Right renal cortex interstitium (tissue), 3 donors: ENCODE measurements at places on chromosomes 12 and 14.

GRCh38 chr14:75335571-75335970, 56.9 kb downstream of the FOS start:
- no peak for DNase-seq

DNA sequence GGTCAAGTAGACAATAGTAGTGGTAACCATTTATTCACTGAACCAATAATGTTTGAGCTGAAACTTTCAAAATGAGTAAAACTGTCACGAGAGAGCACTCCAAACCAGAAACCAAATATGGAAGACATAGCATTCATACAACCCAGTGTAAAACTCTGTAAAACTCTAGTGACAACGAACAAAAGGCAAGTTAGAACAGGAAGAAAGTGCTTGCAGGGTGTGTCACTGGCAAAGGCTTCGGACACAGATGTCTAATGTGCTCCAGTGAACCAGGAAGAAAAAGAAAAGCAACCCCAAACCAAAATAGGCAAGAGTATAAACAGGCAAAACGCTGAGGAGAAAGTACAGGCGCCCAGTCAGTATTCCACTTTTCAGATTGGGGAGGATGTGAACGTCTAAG, 79.3 kb upstream of the FZD10 start:
- DNase-seq: no peak

DNA sequence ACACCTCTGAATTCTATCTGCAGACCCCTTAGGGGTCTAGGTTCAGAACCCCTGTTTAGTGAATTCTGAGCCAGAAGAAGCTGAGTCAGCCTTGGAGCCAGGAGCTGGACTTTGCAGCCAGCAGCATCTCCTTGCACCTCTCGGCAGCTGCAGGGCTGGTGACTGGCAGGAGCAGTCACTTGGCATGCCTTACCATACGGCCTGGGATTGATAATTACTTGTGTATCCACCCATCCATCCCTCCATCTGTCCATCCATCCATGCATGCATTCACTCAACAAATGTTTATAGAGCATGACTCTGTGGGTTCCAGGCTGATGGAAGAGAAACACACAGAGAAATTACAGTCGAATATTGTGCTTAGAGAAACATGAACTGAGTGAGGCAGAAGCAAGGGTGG, 67.5 kb upstream of the PRIMA1 start:
- DNase-seq: no peak

DNA sequence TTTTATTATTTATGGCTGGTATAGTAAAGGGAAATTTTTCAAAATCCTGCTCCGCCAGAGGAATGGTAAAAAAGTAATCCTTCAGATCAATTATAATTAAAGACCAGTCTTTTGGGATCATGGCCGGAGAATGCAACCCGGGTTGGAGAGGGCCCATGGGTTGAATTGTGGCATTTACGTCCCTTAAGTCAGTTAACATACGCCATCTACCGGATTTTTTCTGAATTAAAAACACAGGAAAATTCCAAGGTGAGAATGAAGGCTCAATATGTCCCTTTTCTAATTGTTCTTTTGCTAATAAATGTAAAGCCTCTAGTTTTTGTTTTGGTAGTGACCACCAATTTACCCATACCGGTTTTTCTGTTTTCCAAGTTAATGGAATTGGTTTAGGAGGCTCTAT, 602.8 kb downstream of the ALG10 start:
- DNase-seq: no peak

DNA sequence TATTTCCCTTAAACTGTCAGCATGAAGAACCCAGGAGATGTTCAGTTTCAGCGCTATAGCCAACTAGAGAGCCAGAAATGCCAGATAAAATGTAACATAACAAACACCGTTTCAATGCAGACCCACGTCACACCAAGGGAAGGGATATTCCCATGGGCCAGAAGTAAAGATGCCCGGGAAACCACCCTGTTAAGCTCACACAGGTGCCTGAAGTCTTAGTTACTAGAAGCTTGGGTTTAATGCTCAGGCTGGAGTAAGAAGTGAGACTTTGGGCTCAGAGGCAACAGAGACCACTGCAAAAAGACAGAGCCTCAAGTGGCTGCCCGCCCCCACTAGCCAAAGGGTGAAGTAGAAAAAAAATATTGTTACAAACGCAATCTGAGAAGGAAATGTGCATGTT, 52.3 kb downstream of the SYNE3 start:
- no peak for DNase-seq

DNA sequence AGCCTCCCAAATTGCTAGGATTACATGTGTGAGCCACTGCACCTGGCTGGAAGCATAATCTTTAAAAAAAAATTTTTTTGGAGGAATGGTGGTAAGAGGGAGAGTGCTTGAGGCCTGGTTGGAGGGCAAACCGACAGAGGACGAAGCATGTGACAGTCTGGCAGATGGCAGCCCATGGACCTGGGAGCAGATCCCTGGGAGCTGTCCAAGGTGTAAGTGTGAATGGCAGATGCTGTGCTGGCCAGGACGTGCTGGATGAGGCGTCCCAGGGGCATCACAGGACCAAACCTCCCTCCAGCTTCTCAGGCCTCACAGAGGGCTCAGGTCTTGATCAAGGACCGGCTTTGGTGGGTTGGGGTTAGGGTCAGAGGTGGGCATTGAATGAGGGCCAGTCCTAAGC, 128.4 kb upstream of the NCOR2 start:
- DNase-seq: no peak

DNA sequence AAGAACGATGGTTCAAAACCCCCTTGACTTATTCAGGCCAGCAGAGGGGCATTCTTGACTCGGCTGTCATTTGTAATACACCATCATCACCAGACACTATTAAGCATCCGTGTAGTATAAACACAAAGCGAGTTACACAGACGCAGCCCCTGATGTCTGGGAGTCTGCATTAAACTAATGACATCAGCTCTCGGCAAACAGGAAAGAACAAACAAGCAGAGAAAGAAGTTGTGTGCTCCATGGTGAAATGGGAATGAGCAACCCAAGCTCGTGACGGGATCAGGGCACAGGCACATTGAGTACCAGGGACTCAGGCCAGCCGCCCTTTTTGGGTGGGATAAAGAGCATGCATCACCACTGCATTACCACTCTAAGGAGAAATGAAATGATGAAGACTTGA, 460.1 kb downstream of the MED13L start:
- DNase-seq: no peak

DNA sequence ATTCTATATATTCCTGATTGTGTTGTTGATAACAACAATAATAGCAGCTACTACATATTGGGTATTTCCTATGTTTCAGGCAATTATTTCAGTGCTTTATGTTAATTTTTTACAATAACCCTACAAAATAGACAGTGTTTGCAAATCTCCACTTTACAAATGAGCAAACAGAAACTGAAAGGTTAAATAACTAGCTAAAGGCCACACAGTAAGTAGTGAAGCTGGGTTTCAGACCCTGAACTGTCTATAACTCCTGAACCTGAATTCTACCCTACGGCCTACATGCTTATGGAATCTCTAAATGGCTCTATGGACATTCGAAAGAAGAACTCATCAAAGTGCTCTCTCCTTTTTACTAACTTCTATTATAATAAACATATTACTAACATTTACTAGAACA, 19.7 kb upstream of the NUDT4 start:
- no peak for DNase-seq

DNA sequence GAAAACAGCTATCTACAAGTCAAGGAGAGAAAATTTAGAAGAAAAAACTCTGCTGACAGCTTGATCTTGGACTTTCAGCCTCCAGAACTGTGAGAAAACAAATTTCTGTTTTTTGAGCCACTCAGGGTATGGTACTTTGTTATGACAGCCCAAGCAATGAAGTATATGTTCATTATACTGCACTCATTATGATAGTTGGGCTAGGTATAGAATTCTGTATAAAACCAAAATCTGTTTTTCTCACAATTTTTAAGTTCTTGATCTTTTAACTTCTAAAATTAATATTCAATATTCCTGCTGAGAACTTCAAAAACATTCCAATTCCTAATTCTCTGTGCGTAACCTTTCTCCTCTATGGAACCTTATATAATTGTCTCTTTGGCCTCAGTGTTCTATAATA, 200.8 kb downstream of the SLC5A8 start:
- no peak for DNase-seq

- no peak for DNase-seq
Measured at GRCh38 chr12:18752280-18752920, 14.5 kb downstream of the CAPZA3 start.

DNA sequence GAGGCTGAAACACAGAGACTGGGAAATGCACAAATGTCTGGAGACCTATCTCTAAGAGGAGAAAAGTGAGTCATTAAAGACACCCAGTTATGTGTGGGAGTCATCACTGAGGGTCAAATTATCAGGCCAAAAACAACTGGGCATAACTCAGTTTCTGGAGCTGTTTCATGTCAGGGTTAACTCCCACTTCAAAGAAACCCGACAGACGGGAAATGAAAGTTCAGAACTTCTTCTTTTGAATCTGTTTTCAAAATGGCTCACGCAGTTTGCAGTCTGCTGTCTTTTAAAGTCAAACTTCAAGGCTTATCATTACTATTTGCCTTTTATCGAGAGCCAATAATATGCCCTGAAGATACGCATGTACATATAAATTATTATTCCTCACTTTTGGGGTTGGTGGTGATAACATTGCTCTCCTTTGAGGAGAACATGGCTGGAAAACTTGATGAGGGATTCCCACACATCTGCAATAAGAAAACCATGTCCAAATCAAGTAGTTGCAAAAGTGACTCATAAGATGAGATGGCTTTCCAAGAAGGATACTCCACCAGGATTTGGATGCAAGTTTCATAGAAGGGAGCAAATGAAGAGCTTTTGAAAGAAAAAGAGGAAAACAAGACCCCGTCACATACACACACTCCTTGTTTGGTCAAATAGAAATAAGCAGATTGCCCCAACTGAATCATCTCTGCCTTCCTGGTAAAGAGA, 341.4 kb downstream of the ADAMTS20 start:
- DNase-seq: no peak

DNA sequence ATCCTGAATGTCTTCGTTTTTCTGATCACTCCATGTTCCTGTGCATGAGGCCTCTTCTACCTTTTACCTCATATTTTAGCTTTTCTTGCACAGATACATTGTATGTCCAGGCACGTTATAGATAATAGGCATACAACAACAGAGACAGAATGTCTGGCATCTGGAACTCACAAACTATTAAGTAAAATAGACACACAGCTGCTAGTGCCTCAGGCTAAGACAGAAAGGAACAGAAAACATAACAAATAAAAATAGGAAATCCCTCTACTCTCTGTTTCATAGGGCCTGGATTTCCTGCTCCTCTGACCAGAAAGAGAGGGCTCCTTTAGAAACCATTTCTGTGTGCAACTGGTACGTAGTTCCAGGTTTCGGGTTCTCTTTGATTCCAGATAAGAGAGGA, 48.6 kb downstream of the ATXN7L3B start:
- no peak for DNase-seq

- DNase-seq: no peak
Measured at GRCh38 chr12:89468017-89468416, 56.6 kb downstream of the GALNT4 start.
